Activated CD8-positive, alpha-beta memory T cell treated with anti-CD3 and anti-CD28 coated beads, Interleukin-2, amount 10 ng/mL, durations not matched to agents 7 days and 5 days (primary cell): ENCODE measurements at places on chromosomes 4 and X.

DNA sequence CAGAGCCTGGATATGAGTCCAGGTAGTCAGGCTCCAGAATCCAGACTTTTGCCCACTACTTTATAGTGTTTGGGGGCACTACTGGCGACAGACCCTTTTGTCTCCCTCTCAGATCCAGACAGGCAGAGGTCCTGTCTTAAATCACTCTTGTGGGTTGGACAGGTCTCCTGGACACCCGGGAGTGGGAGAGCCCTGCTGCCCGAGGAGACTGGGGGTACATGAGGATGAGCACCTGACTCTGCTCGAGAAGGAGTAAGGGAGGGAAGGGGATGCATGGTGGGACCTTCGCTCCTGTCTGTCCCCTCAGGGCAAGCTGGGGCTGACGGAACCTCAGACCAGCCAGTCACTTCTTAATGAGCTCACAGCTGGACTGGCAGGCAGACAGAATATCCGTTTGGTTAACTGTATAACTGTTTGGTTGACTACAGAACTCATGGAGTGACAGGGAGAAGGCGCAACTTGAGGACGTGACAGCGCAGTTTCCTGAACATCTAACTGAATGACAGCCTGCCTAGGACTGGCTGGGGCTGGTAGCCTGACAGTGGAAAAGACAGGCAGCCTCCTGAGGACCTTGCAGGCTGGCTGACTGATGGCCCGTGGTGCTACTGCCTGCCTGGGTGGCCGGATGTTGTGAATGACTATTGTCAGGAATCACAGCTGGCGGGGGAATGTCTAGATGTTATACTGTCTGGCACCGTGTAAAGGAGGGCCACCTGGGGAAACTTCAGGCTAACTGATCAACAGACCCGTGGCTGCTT, 1.6 kb upstream of the SUV39H1 start:
- no peak for DNase-seq

- DNase-seq: no peak
Measured at GRCh38 chr4:105088110-105088879, 58.4 kb upstream of the TET2 start.

- DNase-seq: no peak
Measured at GRCh38 chr4:94284889-94285288, 57.7 kb downstream of the HPGDS start.

GRCh38 chr4:109395694-109396093, 37.9 kb upstream of the SEC24B start:
- no peak for DNase-seq

DNA sequence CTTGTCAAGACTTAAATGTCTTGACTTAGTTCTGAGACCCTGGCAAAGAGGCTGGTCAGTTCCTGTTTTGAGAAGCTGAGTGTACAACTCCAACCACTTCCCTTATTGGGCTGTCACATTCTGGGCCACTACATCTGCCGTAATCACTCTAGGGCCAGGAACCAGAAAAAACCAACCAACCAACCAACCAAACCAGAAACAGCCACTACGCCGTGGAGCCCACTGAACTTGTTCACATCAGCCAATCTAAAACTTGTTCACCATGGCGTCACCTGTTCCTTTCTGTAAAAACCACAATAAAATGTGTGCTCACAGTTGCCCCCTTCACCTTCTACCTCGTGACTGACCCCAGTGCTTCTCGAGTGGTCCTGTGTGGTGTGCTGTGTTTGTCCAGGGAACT, 107.3 kb downstream of the JADE1 start:
- DNase-seq: peak; percentile 41

DNA sequence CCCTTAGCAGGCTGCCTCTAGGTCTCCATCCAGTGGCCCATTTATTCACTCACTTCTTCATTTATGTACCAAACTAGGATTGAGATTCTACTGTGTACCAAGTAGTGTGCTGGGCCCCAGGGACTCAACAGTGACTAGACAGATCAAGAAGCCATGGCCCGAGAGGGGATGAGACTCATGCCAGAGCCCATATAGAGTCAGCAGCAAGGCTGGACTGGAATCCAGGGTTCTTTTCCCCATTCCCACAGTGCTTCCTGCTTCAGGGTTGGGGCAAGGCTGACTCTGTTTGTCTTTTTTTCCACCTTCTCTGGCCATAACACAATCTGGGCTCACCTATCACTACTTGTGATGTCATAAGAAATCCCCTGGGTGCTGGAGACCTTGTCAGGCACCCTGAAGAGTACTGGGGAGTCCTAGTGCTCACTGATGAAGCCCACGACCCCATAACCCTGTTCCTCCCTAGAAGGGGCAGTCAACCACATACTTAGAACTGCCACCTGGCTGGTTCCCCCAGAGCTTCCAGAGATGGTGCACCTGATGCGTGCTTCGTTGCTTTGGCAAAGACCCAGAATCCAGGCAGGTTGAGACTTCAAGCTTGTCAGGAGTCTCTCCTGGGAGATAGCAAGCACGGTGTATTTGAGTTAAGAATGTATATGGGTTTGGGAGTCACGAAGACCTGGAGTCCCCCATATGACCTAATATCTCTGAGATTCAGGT, 6.2 kb downstream of the RTL5 start:
- no peak for DNase-seq

GRCh38 chr4:8897251-8898167, 25.9 kb upstream of the HMX1 start:
- DNase-seq: no peak

GRCh38 chr4:146282657-146283056, 68.3 kb downstream of the REELD1 start:
- no peak for DNase-seq

GRCh38 chrX:69228732-69229131, 63.5 kb upstream of the PJA1 start:
- no peak for DNase-seq

GRCh38 chrX:116757491-116757890, 294.7 kb upstream of the CT83 start:
- DNase-seq: no peak

DNA sequence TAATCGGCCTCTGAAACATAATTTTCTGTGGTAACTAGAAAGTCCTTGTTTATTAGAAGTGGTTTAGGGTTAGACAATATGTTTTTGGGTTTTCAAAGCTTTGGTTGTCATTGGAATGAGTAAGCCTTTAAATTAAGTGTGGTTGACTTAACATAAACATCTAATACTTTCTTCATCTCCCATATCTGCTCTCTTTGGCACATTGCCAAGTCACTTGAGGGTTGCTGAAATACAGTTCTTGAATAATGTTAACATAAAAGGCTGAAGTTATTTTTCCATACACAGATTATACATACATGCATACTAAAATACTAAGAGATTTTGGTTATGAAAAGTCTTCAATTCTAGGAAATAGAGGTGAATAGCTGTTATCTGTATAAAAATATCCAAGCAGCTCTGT, 241.7 kb upstream of the BMP3 start:
- no peak for DNase-seq
